ENCODE measurements at places on chromosomes 2 and 18.

DNA sequence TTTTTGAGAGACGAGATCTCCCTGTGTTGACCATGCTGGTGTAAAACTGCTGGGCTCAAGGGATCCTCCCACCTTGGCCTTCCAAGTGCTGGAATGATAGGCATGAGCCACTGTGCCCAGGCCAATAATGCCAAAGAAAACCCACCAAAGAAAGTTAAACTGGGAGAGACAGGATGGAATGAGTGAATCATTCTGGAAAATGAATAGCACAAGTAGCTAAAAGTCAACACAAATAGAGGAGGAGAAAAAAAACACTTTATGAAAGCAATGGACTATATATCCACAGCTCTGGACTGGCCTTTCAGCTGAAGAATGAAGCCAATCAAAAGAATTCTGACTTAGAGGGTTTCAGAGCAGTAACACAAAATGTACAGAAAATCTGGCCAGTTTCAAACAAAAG lies 23.9 kb downstream of the IAH1 start:
- no peak for DNase-seq

DNA sequence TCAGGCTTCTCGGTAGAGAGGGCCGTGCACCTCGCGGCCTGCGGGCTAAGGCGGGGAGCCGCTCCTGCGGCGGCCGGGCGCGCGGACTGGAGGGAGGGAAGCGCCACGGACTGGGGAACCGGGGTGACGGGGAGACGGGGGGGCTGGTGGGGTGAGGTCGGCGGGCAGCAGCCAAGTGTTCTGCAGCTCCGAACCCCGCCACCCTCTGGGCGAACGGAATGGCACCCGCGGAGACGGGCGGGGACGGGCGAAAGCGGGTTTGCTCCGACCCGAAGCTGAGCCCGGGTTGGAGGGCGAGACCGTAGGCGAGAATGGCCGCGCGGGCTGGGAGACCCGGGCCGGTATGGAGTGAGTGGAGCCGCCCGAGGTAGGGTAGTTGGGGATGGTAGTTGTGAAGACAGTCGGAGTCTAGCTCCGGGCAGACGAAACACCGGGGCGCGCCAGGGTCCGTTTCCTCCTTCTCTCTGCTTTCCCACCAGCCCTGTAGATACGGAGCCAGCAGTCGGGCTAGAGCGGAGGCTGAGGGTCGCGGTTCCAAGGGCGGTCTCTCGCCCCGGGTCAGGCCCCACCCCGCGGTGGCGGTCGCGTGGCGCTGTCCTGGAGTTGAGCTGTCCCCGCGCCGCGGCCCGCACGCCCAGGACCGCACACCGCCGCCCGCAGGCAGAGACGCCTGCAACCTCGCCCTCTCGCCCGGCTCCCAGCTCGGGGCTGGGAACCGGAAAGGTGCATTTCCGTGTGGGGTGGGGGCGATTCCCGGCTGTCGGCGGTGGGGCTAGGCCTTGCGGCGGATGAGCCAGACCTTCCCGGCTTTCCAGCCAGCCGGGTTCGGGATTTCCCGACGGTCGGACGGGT lies 160.3 kb upstream of the SIX2 start:
- DNase-seq: no peak

- DNase-seq: no peak
These were observed 67.2 kb upstream of the SATB2 start for GRCh38 chr2:199524689-199525574.

DNA sequence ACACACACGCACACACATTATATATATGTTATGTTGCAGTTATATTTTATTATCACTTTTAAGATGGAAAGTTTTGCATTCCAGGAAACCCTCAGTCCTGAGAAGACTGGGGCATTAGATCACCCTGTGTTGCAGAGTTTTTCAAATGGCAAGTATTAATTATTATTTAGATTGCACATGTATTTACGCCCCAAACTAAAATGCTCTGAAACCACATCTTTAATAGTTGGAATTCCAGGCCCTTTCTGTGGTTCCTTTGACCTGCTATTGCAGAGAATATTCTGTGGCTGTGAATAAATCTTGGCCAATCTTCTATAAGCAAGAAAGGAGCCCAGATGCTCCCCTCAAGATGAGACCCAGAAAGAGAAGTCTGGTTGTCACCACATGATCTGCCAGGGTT lies 427.0 kb upstream of the TNP1 start:
- DNase-seq: no peak

GRCh38 chr2:158828378-158829164 lies 33.5 kb downstream of the DAPL1 start:
- no peak for DNase-seq

DNA sequence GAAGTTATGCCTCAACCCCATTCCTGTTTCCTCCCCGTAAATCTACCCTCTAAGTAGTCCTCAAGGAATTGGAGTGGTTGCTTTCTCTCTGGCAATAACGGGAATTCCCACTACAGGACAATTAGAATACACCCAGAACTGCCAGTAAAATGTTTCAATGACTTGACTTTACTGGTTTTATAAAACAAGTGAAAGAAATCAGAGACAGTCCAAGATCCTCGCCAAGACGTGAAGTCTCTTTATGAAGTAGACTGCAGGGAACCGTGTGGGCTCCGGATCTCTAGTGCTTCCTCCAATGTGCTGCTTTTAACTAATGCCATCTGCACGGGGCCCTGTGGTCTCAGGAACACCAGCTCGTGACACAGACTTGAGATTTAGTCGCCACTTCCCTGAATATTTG lies 101.4 kb downstream of the CPO start:
- DNase-seq: peak; percentile 40

DNA sequence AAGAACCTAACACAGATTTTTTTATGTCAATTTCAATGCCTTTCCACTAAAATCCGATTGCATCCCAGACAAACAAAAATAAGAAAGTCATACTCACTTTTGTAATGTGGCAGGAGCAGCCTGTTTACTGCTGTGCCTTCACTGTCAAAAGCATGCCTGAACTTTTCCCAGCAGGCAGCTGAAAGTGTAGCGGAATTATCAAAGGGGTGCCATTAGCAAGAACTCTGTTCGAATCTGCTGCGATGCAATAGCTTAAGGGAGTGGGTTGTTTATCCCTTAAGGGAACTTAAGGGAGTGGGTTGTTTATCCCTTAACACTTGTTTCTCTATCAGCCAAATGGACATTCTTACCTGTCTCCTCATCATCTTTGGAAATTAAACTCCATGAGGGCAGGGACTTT lies 243.5 kb downstream of the PAX3 start:
- no peak for DNase-seq

GRCh38 chr2:217371781-217372213 lies 511.9 kb upstream of the TNP1 start:
- DNase-seq: no peak

- no peak for DNase-seq
These were observed 107.1 kb downstream of the AGAP1 start for GRCh38 chr2:235600926-235601325.

GRCh38 chr2:162989507-162989906 lies 150.9 kb upstream of the KCNH7 start:
- no peak for DNase-seq

GRCh38 chr2:100416935-100417710 lies at the start of gene CHST10:
Gene CHST10, minus strand, starts transcription at chr2:100417668. Its CDS starts 10,993 bp downstream, at chr2:100406675.
- DNase-seq: peak; percentile 23

DNA sequence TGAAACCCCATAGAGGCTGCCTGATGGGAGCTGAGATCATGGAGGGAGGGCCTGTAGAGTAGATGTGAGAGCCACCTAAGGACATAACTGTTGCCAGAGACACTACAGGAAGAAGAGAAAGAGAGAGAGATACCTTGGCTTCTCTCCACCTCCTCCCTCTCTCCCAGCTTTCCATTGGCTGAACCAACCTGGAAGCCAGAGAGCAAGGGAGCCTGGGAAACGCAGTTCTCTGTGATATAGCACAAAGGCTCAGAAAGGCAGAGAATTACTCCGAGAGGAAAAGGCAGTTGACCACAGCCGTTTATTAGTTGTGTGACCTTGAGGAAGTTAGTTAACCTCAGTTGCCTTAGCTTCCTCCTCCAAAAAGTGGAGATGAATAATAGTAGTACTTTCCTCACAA lies 37.7 kb upstream of the MAT2A start:
- peak; percentile 88 for DNase-seq

- DNase-seq: no peak
These were observed 119.0 kb upstream of the SNTG2 start for GRCh38 chr2:831622-832021.

GRCh38 chr2:233497692-233498091 lies 68.9 kb downstream of the USP40 start:
- DNase-seq: no peak

- no peak for DNase-seq
These were observed 38.4 kb downstream of the RNF144A start for GRCh38 chr2:6955511-6956136.

GRCh38 chr2:96197546-96198255 lies 10.9 kb downstream of the STARD7 start:
- DNase-seq: no peak

- DNase-seq: no peak
These were observed 1.7 kb upstream of the COX5B start for GRCh38 chr2:97644023-97644717.

DNA sequence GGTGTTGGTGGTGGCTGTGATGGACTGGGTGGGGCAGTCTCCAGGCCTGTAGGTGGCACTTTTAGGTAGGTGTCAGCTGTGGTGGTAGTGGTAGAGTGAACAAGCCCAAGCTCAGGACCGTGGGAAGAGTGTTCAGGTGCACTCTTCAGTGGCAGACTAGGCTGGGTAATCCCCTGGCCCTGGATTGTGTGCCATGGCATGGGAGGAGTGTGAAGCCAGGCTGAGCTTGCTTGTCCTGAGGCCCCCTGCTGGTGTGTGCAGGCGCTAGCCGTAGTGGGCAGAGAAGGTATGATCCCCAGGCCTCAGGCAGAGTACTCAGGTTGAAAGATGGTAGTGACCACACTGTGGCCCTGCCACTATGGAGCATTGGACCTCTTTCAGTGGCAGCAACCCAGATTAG lies 850.3 kb downstream of the DSC3 start:
- no peak for DNase-seq

DNA sequence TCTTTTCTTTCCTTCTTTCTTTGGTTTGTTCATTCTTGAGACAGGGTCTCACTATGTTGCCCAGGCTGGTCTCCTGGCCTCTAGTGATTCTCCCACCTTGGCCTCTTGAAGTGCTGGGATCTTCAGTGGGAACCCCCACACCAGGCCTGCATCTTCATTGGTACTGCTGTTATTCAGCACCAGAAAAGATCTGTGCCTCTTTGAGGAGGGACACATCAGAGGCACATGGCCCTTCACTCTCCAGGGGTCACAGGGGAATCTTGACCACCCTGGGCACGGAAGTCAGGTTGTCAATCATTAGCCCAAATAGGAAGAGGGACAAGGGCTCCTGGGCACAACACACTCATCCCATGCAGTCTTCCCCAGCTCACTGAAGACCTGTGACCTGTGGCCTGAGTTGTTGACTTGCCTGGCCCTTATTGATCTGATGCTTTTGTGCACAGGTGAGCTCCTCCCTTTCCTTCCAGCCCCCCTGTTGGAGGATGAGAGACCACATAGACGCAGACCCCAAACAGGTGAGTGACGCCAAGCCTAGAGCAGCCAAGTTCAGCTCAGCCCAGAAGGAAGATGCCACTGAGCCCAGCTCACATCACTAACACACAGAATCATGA lies 33.0 kb upstream of the ODC1 start:
- DNase-seq: no peak

- no peak for DNase-seq
These were observed 1.8 kb downstream of the PPP1R7 start for GRCh38 chr2:241151934-241152660.

DNA sequence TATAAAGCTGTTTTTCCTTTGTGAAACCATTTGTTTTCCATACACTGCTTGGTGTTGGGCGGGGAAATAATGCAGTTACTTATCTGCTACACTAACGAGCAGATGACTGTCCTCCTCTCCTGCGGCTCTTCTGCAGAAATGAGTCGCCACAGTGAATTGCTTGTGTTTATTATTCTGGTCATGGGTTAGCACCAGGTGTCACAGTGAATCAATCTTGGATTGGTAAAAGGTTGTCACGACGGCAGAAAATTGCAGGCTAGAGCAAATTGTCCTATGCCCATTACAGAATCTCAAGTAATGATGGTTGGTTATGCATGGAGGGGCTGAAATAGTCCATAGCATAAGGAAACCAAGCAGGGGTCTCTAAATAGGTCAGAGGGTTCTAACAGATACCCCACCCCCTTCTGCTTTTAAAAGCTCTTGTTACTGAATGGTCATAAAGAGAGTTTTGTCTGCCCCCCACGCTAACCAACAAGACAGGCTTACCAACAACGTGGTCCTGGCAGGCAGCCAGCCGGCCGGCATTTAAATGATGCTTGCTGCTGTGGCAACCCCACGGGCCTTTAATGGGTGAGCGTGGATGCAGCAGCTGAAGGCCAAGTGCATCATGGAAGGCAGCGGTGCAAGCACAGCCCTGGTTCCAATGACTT lies 29.5 kb downstream of the RAB31 start:
- DNase-seq: no peak

DNA sequence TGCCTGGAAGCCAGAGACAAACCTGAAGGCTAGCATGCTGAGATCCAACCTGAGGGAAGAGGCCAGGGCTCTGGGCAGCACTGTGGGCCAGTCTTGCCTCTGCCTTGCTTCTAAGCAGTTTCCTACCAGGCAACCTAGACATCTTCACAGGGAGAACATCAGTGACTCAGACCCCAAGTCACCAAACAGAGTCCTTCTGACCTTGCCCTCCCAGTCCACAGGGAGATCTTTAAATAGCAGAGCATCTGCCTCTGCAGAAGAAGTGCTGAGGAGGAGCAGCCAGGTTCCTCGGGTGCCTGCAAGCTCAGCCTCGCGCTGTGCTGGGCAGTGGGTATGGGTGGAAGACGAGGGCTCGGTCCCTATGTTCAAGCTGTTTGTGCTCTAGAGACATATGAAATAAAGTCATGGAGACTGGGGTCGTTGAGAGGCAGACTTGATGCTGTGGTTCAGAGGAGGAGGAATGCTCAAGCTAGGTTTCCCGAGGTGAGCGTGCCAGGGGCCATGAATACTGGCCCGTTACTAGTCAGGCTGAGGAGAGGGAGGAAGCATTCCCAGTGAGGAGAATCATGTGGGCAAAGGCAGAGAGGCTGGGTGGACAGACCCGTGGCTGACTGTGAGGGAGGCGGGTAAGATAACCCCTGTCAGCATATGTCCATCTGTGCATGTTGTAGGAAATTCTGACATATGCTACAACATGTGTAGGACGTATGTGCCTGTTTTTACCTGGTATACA lies 66.5 kb downstream of the BOLA3 start:
- DNase-seq: no peak

DNA sequence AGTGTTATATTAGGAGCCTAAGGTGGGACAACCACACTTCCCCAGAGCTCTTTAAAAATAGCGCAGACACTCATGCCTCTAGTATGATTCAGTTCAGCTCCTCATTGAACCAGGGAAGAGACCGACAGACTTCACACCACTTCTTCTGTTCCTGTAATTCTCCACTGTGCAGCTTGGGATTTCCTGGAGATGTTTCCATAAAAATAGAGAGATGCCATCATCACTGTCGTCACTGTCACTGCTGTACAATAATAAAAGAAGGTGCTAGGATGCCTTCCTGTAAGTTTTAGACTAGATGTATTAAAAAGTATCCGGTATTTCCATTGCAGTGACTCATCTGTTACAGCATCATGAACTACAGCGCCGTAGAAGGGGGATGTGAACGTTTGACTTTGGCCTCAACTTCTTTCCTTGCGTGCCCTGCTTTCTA lies 110.9 kb downstream of the FAM210A start:
- peak; percentile 53 for DNase-seq

GRCh38 chr18:59448546-59448945 lies 89.5 kb upstream of the LMAN1 start:
- no peak for DNase-seq
